ENCODE measurements at places on chromosomes 6 and 20. TPM values are rescaled to one million over a fixed set of nuclear protein-coding genes. Genes with fewer than 3 reads are reported as not detected.

DNA sequence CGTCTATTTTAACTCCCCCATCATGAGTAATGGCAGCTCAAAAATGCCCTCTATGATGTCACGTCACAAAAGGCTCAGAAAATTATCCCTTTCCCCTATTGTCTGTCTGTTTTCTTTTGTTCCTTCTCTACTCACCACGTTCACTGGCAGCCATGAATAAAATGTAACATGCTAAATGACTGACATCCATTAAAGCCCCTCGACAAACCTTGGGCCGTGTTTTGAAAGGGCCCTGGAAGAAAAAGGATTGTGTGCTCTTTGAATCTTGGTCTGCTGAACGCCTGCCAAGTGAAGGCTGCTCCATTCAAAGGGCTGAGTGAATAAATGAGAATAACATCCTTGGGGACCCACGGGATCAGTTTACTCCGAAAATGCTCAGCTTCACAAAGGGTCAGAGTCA is 118.7 kb downstream of the RPS12 start:
- H3K4me1 ChIP-seq: no peaks in the 10 kb centered on the region
- H3K36me3 ChIP-seq: no peaks in the 10 kb centered on the region
- no peak overlapping the region for H3K27ac ChIP-seq

Gene TGM2
- total RNA-seq: 0.34 TPM

Gene ABCF1
- 79.6 TPM for total RNA-seq

DNA sequence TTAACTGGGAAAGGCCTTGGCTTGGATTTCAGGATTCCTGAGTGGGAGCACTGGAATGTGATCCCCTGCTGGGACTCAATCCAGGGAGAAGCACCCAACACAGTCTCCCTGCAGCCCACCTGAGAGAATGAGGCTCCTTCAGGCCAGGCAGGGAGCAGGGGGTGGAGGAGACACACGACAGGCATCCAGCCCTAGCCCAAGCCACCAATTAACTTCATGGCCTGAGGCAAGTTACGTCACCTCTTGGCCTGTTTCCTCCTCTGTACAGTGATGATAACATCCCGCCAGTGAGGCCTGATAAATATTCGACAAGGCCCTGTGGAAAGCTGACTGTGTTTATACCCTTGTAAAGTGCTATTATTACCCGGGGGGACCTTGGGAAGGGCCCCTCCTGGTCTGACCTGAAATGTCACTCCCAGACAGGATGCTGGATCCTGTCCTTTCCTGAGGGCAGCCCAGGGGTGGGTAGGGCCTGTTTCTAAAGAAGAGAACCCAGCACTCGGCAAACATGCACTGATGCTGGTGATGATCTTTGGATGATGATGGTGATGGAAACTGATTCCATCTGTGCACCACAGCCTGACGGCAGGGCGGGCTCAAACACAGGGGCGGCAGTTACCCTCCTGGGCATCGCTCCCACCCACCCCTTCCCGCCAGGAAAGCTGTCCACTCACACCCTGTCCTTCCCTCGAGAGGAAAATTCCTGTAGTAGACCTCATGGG is 12.4 kb downstream of the FRS3 start:
- H3K4me1 ChIP-seq: peaks cover 16% of the 10 kb centered on the region
- peaks cover 1% of the 10 kb centered on the region for H3K27me3 ChIP-seq
- H3K27ac ChIP-seq: no peak overlapping the region
- DNase-seq: no peak
- H3K36me3 ChIP-seq: peaks cover 8% of the 10 kb centered on the region

DNA sequence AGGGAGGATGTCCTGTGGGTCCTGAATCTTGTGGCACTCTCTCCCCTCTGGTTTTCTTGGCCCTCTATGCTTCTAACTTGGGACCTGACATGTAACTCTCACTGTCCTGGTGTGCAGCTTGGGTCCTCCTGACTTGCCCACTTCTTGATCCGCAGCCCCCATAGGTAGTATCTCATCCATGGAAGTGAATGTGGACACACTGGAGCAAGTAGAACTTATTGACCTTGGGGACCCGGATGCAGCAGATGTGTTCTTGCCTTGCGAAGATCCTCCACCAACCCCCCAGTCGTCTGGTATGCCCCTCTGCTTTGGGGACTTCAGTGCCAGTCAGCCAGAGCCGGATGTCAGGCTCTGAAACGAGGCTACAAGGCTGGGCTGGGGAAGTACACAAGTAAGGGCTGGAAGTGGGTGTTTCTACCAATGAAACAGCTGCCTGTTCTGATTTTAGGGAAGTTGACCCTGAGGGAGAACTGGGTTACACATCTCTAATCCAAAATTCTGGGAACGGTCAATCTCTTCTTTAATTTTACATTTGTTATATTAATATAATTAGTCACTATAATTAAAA is 641 bp downstream of the DBNDD2 start:
- no peak for DNase-seq
- H3K27me3 ChIP-seq: peaks cover 17% of the 10 kb centered on the region
- no peak overlapping the region for H3K4me3 ChIP-seq

DNA sequence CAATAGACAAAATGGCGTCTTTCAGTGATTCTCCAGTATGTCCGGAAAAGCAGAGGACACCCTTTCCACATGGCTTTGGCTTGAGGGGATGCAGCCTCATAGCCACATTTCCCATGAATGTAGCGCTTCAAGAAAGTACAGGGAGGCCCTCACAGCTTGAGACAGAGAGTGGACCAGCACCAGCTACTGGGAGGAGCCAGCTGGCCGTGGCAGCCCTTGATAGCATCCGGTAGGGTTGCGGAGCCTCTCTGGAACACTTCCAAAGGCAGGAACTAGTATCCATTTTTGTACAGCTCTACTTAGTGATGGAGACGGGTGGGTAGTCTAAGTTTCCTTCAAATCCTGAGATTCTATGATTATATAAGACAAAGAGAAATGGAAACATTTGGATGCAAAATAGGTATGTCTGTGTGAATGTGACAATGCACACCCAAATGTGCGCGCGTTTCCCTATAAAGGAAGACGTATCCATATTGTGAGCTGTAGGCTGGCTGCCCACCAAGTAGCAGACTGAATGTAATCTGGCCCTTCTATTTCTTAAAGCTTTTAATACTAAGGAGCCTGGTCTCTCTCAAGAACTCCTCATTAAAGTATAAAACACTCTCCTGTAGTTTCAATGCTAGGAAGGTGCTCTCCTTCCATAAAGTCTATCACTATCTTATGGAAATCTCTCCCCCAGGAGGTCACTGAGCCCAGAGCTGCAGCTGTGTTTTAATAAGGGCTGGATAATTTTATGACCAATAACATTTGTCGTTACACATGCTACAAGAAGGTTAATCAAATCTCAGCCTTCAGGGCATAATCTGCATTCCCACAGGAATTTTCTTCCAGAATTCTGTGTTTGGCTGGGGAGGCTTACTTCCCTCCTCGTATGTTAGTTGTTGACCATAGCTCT is 74.0 kb downstream of the SOBP start:
- no peaks in the 10 kb centered on the region for H3K4me1 ChIP-seq
- peaks cover 26% of the 10 kb centered on the region for H3K27me3 ChIP-seq
- no peak for DNase-seq
- no peaks in the 10 kb centered on the region for H3K36me3 ChIP-seq
- H3K27ac ChIP-seq: no peak overlapping the region
